ENCODE measurements at places on chromosomes 16 and 17.

GRCh38 chr16:21283521-21284289 is 5.6 kb upstream of the CRYM start:
- peak; percentile 73 for DNase-seq

DNA sequence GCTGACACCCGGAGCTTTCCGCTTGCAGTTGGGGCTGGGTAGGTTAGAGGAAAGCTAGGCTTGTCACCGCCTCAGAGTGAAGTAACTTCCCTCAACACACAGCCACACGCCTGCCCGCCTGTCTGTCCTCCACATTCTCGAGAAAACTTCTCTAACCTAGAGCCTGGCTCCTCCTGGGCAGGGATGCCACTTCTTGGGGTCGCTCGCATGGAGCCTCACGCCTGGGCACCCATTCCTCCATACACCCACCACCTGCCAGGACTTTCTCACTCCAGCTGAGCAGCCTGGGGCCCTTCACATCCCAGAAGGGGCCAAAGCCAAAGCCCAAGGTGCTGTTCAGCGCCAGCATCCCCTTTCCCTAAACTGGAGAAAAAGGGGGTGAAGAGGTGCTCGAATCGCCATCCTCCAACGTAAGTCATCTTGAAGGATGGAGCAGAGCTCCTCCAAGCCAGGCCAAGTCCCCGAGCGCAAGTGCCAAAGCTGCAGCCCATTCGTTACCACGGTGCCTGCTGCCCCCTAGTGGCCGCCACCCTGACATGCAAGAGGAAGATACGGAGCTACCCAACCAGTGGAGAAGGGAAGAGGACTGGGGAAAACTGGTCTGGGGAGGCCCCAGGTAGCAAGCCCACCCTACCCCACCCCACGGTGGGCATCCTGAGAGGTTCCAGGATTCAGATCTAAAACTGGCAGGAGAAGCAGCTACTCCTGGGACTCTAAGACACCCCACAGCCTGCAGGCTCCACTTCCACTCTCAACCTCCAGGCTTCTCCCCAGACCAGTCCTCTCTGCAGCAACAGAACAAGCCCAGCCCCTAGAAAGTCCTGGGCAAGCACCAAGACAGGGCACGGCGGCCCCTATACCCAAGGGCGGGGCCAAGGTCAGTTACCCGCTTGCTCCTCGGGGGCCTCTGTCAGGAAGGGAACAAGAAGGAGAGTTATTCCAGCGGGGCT is 63.1 kb downstream of the MYO18A start:
- DNase-seq, result peak; percentile 81

DNA sequence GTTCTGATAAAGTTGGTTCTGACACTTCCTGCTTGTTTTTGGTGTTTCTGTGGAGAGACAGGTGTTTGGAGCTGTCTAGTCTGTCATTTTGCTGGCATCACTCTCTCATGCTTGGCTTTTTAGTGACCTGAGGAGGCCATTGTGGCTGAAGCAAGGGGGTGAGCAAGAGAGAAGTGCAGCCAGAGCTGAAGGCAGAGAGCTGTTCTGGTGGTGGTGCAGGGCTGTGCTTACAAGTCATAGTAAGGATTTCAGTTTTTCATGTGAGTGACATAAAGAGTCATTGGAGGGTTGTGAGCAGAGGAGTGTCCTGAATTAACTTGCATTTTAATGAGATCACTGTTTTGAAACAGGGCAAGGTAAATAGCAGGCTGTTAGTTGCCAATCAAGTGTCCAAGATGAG is 97.5 kb downstream of the CHD9 start:
- no peak for DNase-seq

DNA sequence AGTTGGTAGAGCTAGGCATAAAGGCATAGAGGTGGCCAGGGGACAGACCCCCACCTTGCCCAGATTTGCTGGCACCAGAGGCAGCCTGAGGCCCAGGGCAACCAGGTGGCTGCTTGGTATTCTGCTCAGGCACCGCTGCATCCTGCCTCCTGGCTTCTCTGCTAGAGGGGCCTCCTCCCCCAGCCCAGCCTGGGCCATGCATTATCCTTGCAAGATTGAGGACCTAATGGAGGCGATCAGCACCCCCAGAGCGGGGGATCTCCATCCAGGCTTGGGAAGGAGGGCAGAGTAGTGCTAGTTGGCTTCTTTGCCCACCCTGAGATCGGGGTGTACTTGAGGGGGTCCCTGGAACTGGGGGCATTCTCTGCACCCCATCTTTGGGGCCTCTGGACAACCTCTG is 23.8 kb downstream of the CDK5RAP3 start:
- DNase-seq, result no peak

DNA sequence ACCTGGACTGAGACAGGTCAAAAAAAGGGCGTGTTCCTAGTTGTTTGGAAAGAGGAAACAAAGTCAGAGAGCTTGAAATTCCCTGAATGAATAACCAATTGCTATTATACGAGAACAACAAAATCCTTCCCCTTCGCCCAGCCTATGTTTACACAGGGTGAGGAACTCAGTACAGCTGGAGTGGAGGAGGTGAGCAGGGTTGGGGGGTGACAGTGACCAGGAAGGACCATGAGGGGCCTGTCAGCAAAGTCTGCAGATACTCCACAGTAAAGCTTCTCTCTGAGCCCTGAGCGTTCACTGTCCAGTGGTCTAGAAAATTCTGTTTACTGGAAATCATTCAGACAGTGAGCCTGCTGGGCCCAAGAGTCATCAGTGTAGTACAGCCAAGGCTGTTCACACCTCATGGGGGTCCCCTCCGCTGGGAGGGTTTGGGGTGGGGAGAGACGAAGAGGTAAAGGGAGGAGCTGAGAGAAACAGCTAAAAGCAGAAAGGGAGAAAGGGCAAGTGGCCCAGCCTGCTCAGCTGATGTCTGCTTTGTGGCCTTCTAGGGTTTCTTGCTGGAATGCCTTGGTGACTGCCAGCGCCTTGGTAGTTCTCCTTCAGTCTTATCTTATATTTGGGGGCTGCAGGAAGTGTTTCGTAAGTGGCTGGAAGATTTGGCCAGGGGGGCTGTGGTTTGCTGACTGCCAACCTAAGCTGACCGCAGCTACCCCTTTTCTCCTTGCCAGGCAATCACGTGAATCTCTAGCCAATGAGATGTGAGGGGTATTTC is 5.7 kb downstream of the DUSP3 start:
- no peak for DNase-seq

DNA sequence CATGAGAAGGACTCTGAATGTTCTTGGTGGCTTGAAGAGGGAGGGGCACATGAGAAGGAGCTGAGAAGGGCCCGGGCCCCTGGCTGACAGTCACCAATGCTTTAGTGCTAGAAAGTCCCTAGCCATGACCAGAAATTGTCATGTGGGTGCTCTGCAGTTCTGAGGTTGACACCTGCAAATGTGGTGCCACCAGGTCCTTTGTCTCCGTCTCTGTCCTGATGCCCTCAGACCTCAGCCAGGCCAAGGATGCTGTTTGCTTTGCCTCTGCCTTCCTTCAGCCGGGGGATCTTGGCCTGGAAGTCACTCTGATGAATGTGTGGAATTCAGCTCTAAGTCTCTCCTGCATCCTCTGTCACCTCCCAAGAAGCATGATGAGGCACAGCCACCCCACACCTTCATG is 63.6 kb downstream of the TNFRSF13B start:
- DNase-seq, result no peak

- no peak for DNase-seq
Observed at GRCh38 chr17:32970281-32970680, 21.4 kb upstream of the SPACA3 start.

DNA sequence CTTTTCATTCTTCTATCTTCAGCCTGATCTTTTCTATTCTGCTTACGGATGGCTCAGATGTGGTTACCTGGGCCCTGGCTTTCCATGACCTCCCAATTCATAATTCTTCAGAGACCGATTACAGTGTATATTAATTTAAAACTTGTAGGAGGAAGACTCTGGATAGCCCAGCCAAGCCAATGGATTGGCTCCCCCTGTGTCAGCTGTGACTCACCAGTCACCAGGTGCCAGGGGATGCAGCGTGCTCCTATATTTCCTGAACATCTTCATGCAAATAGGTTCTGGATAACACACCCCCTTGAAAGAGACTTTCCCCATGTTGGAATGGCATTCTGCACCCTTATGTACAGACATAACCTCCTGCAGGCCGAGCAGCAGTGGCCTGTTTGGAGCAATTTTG is 208.3 kb upstream of the WSCD1 start:
- DNase-seq, result no peak

GRCh38 chr16:85610446-85611193 is 2.5 kb upstream of the GSE1 start:
- peak; percentile 95 for DNase-seq

DNA sequence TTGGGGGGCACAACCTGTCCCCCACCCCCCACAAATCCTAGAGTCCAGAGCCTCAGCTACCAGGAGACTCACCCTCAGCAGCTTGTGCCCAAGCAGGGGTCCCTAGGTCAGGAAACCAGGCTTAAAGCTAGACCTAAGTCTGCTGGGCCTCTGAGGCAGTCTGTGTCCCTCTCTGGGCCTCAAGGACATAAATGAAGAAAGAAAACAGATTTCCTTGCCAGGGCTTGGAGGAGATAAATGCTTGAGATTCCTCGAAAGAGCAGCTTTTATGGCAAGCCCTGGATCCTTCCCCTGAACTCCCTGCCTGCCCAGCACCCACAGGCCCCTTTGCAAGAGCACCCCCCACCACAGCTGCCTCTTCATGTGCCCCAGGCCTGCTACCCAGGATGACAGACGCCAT is 3.3 kb downstream of the SRCIN1 start:
- no peak for DNase-seq

- DNase-seq, result no peak
Observed at GRCh38 chr17:72191921-72192799, 71.3 kb downstream of the SOX9 start.

- no peak for DNase-seq
Observed at GRCh38 chr17:47993031-47993564, 22.2 kb downstream of the CDK5RAP3 start.

DNA sequence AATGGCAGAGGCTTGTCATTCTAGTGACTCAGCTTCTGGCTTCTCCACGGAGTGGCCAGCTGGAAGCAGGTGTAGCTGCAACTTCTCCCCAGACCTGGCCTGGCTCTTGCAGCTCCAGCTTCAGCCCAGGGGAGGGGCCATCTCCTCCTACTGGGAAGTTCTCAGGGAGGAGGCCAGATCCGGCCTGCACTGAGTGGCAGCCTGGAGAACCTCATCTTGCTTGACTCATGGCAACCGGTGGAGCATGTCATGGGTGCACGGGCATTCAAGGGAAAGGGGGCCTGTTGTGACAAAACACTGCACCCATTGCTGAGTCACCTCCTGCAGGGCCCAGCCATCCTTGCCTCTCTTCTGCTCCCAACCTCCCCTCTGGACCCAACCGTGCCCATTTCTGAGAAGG is 273.9 kb upstream of the MAF start:
- DNase-seq, result no peak

DNA sequence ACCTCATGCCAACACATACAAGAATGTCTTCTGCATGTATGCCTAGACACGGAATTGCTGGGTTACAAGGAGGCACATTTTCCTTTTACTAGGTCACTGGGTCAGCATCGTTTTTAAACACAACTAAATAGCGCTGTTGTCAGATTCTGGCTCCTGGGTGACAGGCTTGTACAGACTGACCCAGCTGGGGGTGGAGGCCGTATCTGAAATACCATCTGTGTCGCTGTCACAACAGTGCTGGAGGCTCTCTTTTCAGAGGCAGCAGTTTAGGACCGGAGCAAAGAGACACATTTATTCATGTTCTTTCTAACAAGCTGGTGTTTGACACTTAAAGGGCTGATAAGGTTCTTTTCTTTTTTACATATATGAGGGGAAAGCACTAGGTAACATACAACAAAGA is 403.0 kb upstream of the ASIC2 start:
- no peak for DNase-seq

DNA sequence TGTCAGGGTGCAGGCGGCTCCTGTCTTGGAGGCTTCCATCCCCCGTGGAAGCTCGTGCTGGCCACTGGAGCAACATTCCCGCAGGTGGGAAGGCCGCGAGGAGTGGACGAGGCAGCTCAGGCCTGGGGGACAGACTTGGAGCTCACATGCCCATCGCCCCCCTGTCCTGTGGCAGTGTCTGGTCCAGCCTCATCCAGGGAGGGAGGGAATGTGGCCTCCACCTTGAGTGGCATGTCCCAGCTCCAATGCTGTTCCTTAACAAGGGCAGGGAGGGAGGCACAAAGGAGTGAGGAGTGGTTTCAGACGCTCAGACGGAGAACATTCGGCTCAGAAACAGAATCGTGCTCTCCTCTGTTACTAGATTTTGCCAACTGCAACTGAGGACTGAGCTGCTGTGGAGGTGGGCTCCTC is 159.4 kb upstream of the CHMP6 start:
- peak; percentile 32 for DNase-seq

GRCh38 chr17:7477392-7478275 is 1.8 kb downstream of the ZBTB4 start:
- DNase-seq, result peak; percentile 24

GRCh38 chr16:17729820-17730219 is 259.1 kb upstream of the XYLT1 start:
- DNase-seq, result no peak

- no peak for DNase-seq
Observed at GRCh38 chr17:45650561-45650960, 133.6 kb upstream of the CRHR1 start.

- no peak for DNase-seq
Observed at GRCh38 chr17:73620414-73620813, 23.8 kb downstream of the SDK2 start.

GRCh38 chr16:49464093-49464492 is 90.5 kb downstream of the C16orf78 start:
- DNase-seq, result no peak

GRCh38 chr16:74830648-74831047 is 56.0 kb upstream of the FA2H start:
- peak; percentile 61 for DNase-seq

DNA sequence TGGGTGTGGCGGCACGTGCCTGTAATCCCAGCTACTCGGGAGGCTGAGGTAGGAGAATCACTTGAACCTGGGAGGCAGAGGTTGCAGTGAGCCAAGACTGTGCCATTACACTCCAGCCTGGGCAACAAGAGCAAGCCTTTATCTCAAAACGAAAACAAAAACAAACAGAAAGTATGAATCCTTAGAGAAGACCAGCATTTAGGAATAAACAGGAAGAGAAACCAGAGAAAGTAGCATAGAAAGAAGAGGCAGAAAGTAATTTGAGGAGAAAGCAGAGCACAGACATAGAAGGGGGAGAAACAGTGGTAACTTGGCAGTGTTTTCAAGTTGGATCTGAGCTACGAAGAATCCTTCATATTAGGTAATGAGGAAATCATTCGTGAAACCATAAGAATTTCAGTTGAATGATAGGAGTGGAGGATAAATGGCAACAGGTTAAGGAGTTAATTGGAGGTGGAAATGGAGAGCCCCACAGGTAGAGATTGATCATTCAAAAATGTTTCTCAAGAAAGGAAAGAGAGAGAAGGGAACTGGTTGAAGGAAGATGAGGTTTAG is 9.7 kb upstream of the CCL2 start:
- DNase-seq, result no peak

GRCh38 chr16:69522732-69523404 is 42.9 kb upstream of the NFAT5 start:
- DNase-seq, result no peak

- DNase-seq, result peak; percentile 88
Observed at GRCh38 chr16:87324411-87325275, 7.5 kb upstream of the C16orf95 start.

GRCh38 chr16:28107232-28107631 is 43.7 kb upstream of the GSG1L start:
- no peak for DNase-seq

- no peak for DNase-seq
Observed at GRCh38 chr16:89257281-89257731, 39.8 kb downstream of the ZNF778 start.

GRCh38 chr16:50369133-50369804 is 481 bp upstream of the BRD7 start:
- no peak for DNase-seq

- DNase-seq, result peak; percentile 63
Observed at GRCh38 chr16:89004209-89004831, 27.3 kb upstream of the CBFA2T3 start.

- no peak for DNase-seq
Observed at GRCh38 chr16:50202926-50203624, 50.0 kb downstream of the TENT4B start.

All from NCI-H524 (cell line).